ENCODE measurements at places on chromosomes 6 and 20.

DNA sequence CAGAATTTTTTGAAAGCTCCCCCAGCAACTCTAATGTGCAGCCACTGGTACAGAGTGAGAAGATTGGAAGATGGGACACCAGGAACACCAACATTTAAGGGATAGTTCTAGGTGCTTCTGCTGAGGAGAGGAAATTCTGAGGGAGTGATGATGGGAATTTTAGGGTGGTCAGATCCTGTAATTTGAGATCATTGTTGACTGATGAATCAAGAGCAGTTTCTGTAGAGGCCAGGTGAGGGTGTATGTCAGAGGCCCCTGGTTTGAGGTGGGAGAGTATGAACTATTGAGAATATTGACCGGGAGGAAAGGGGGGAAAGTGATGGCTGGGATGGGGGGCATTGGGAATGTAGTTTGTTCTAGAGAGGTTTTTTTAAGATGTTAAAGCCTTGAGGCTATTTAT is 47.2 kb downstream of the PTPRA start:
- no peak for DNase-seq

DNA sequence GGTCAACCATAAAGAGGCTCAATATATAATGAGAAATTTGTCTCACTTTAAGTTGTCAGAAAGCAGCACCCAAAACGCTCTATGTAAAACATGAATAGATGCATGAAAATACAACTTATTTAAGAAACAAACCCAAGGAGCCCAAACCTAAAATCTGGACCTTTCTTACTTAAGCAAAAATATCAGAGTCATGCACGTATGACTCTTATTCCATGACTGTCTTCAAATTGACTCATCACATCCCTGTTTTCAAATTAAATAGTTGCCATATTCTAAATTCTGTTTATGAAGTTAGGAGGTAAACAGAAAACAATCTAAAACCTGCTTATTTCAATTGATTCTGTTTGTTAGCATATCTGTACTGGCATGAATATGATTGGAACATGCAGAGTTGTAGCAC is 42.1 kb downstream of the ANKRD6 start:
- no peak for DNase-seq

DNA sequence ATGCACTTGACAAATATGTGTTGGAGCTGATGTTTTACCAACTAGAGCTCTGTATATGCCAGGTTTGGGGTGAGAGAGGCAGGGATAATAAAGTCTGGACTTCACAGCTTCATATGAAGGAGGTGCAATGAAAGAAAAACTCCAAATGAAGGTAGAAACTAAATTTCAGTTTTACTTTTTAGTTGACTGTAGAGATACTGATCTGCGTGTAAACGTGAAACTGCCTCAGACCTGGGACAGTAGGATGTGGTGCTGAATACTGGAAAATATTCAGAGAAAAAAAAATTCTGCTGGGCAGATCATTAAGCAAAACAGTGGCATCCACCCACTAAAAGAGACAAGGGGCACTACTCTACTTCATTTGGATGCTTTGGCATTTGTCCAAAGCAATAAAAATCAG is 94.5 kb downstream of the BACH2 start:
- DNase-seq: no peak

DNA sequence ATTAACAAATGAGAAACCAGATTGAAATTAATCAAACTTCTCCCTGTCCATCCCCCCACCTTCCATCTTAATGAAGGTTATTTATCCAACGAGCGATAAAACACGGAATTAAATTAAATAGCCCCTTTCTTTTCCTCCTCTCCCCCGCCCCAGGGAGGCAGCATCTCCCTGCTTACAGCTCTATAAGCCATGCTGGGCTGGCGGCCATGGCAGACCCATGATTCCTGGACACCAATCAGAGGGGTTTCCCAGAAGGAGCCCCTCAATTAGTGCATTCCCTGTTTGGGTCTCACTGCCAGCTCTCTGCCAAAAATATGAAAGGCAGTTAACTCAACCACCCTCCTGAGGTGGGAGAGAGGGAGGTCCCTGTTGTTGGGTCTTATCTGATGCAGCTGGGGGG is 33.8 kb downstream of the GRM4 start:
- no peak for DNase-seq

- DNase-seq: no peak
These were observed 73.0 kb upstream of the SYNJ2 start for GRCh38 chr6:157908369-157909281.

DNA sequence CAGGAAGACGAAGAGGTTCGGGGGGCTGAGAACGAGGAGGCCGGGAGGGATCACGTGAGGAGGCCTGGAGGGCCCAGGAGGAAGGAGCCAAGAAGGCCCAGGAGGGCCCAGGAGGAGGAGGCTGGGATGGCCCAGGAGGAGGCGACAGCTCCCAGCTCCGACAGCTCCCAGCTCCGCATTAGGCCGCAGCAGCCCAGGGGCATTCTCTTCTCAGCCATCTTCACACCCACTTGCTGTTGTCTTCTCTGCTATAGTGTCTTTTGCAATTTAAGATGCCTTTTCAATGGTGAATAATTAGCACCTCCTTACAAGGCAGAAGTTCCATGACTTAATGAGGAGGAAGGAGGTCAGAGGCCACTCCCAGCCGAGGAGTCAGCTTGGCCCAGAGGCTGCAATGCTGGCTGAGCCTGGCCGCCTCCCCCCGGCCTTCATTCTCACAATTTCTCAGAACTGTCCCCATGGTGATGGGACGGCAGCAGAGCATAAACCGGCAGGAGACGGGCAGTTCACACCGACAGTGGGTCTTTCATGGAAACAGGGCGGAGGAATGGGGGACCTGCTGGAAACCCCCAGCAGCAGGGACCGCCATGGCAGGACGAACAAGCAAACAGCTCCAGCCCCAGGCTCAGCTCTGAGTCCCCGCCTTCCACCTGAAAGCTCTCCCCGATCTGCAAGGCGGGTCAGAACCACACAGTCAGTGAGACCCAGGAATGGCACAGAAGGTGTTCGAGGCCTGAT is 45.1 kb downstream of the WDR27 start:
- DNase-seq: no peak

DNA sequence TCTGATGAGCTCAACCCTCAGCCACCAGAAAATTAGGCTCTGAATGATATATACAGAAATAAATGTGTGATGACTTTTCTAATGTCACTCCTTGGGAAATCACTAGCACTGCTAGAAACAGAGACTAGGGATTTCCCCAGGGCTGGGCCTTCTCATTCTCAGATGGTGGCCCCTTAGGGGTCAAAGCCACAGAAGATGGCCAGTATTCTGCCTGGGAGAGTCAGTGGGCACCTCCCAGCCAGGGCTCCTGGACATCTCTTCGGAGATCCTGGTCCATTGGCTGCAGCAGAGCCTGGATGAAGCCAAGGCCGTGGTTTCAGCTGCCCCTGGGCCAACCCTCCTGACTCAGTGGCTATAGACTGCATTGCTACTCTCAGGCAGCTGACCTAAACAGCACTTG is 276.9 kb upstream of the SUPT3H start:
- DNase-seq: no peak

DNA sequence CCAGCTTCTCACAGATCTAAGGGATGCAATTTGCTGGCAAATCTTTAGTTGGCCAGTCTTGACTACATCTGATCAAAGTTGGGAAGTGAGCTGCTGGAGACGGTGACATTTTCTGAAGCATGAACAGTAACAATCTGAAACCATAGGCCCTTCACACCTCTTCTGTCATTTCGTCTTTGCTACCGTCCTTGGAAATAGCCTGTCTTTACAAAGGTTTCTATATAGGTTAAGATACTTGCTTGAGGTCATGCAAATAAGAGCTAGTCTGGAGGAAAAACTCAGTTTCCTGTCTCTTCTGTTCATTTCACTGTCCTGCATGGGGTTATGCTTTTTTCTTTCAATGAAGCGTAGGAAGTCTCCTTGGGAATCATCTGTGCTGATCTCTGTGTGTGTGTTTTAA is 55.6 kb downstream of the CARMIL1 start:
- DNase-seq: no peak

GRCh38 chr6:170102582-170103481 is 188.0 kb downstream of the DLL1 start:
- DNase-seq: no peak
